ENCODE measurements at places on chromosomes 1 and 21.

GRCh38 chr1:169289016-169289415 is 78.6 kb downstream of the NME7 start:
- no peak for DNase-seq

- no peak for DNase-seq
Observed at GRCh38 chr21:45504516-45505415, 37.5 kb downstream of the SLC19A1 start.

DNA sequence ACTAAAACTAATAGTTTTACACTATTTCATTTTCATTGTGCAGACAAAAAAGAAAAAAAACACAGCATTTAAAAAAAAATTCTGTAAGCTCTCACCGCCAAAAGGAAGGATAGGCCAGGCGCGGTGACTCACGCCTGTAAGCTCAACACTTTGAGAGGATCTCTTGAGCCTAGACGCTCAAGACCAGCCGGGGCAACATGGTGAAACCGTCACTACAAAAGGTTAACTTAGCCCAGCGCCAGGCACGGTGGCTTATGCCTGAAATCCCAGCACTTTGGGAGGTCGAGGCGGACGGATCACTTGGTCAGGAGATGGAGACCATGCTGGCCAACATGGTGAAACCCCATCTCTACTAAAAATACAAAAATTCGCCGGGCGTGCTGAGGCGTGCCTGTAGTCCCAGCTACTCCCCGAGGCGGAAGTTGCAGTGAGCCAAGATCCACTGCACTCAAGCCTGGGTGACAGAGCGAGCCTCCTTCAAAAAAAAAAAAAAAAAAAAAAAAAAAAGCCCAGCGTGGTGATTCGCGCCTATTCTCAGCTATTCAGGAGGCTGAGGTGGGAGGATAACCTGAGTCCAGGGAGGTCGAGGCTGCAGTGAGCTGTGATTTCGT is 14.3 kb upstream of the SPEN start:
- no peak for DNase-seq

DNA sequence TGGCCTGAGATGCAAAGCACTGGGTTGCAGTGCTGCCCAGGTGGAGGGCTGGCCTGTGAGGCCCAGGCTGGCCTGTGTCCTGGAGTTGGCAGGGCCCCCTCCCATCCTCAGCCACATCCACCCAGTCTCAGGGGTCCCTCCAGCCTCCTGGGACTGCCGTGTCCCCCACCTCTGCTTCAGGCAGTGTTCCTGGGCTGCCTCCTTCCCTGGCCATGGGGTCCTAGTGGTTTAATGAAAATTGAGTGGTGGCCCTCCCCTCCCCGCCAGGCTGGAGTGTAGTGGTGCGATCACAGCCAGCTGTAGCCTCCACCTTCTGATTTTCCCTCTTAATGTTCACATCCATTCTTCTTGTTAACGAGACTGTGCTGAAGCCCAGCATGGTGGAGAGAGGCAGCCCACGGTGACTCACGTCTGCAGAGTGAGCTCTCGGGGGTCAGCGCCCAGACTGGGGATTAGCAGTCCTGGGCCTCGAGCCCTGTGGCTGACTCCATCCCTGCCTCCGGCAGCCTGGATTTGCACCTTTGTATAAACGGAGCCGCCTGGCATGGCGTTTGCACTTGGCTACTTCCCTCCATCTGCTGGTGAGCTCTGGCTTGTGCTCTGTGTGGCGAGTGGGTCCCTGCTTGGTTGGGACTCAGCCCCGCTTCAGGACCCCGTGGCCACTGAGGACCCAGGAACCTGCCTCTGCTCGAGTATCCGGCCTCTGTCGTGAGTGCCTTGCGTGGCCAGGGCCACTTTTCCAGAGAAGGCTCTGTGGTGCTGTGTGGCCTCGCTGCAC is 6.9 kb downstream of the MIB2 start:
- peak; percentile 27 for DNase-seq

DNA sequence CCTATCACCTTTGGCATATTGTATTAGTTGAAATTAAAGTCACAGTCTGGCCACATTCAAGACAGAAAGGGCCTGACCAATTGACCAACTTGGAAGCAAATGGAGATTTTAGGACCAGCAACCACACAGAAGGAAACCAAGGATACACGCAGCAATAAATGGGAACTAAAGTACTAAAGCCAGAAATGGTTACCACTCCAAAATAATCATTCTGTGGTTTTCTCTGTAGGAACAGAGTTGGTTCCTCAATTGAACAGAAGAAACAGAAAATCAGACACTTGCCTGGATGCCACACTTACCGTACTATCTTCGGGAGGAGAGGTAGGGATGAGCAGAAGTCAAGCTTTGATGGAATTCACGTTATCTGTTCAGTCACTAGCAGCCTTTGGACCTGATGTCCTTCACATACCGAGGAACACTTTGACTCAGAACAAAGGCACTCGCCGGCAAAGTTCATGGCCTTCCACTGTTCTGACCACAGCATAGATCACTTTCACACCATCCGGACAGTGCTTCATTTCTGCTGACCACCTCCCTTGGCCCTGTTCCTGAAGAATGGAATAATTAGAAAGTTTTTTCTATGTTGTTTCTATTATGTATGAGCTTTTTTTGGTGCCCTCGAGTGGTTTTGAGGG is 96.9 kb downstream of the LPAR3 start:
- no peak for DNase-seq

GRCh38 chr1:29029667-29030066 is 94.0 kb downstream of the TMEM200B start:
- DNase-seq: no peak

DNA sequence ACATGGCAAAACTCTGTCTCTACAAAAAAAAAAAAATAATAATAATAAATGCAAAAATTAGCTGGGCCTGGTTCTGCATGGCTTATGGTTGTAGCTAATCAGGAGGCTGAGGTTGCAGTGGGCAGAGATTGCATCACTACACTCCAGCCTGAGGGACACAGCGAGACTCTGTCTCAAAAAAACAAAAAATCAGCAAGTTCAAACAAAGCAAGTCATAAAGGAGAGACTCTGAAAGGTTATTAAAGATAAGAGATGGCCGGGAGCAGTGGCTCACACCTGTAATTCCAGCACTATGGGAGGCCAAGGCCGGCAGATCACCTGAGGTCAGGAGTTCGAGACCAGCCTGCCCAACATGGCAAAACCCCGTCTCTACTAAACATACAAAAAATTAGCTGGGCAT is 28.8 kb downstream of the COP1 start:
- no peak for DNase-seq

DNA sequence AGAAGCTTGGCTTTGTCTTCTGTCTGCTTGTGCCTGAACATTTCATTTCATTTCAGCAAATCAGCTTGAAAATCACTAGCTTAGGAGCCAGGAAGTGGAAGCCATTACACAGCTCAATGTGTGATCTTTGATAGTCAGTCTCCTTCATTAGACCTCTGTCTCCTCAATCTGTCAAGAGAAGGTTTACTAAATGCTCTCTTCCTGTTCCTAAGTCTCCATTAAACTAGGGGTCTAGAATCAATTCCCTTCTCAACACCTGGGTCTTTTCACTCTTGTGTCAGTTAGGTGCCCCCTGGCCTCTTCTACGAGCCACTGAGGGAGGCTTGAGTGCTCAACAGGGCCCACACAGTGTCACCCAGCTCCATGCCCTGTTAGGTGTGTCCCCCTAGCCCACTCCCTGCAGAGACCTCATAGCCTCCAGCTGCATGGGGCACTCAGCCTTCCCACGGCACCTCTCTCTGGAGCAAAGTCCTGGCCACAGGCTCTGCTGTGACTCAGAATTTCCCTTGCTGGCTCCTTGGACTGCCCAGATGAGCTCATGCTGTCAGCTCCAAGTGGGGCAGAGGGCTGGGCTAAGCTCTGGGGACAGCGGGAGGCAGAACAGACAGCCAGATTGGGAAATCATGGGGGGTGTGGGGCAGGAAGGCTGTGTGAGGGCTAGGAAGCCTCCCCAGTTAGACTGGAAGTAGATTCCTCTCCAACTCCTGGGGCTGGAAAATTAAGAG is 115.7 kb upstream of the IPO9 start:
- peak; percentile 98 for DNase-seq

- DNase-seq: no peak
Observed at GRCh38 chr1:15515022-15515663, 8.9 kb downstream of the CASP9 start.

GRCh38 chr1:205543351-205544301 is 39.2 kb downstream of the CDK18 start:
- peak; percentile 77 for DNase-seq

DNA sequence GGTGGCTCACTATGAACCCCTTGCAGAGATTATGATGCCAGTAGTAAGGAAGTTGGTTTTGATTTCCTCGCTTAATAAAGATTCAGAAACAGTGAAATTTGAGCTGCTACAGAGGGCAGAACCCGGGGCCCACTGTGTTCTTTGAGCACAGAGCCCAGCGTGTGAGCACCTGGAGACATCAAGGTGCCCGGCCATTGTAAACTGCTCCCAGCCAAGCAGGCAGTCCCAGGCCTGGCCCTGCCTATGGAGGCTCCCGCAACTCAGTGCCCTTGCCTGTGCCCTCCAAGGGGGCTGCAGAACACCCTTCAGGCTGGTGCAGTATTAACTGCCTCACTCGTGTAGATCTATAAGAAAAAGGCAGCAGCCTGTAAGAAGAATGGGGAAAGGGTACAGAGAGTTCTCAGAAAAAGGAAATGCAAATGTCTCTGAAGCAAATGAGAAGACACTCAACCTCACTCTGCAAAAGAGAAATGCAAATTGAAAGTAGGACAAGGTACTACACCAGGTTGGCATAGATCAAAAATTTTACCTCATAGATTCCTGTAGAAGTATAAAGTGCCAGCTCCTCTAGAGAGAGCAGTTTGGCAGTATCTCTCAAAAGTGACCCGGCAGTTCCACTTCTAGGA is 323.7 kb downstream of the HHAT start:
- DNase-seq: no peak

GRCh38 chr1:40842207-40842606 is 20.0 kb downstream of the CITED4 start:
- no peak for DNase-seq

DNA sequence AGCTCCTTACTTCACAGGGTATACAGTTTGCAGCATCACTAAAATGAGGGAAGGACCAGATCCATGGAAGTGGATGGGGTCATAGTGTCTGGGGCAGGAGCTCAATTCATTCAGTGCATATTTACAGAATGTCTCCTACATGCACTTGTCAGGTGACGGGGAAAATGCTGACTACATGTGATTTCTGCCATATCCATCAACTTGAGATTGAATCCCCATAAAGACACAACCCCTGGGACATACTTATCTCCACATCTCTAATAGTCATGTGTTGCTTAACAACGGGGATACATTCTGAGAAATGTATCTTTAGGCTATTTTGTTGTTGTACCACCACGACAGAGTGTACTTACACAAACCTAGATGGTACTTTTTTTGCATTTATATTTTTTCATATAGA is 12.0 kb downstream of the RWDD2B start:
- no peak for DNase-seq

DNA sequence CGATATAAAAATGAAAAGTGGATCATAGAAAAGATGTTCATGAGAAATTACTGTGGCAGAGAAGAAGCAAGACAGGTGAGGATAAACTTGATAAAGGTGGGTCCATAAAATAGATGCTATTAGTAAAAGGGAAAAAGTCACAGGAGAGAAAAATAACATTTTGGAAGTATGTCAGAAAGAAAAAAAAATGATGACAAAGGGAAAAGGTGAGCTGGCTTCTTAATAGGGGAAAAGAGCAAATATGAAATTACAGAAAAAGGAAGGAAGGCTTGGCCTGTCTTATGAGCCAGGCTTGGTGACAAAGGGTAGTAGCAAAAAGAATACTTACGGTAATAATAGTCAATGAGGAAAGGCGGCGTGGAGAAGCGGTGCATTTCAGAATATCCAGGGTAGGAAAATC is 386.1 kb downstream of the RWDD3 start:
- DNase-seq: no peak

GRCh38 chr1:201094832-201095231 is 17.4 kb downstream of the CACNA1S start:
- DNase-seq: no peak

Measured in astrocyte of the spinal cord (primary cell).